ENCODE measurements at places on chromosomes 1 and 21.

- DNase-seq, result no peak
Measured at GRCh38 chr1:245869847-245870246, 637.2 kb downstream of the SMYD3 start.

GRCh38 chr1:204567071-204567470 is 50.9 kb downstream of the MDM4 start:
- DNase-seq, result no peak

DNA sequence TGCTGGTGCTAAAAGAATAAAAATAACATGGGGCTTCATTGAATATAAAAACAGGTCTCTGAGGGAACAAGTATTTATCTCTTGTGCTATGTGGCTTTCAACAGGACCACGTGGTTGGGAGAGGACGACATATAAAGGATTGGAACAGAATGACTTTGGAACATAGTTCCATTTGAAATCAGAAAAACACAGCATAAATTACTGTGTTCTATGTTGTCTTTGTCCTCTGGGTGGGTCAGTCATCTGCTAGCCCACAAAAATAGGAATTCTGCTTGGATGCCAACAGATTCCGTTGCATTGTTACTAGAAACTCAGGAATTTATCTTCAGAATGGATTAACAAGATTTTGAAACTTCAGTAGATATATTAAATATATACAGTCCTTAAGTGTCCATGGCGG is 5.9 kb downstream of the CEP85 start:
- no peak for DNase-seq

- DNase-seq, result no peak
Measured at GRCh38 chr1:149916193-149916897, 1.3 kb downstream of the SV2A start.
